ENCODE measurements at places on chromosomes 12 and 14.

GRCh38 chr12:25045869-25046268 lies 97.0 kb upstream of the BCAT1 start:
- no peak for DNase-seq

DNA sequence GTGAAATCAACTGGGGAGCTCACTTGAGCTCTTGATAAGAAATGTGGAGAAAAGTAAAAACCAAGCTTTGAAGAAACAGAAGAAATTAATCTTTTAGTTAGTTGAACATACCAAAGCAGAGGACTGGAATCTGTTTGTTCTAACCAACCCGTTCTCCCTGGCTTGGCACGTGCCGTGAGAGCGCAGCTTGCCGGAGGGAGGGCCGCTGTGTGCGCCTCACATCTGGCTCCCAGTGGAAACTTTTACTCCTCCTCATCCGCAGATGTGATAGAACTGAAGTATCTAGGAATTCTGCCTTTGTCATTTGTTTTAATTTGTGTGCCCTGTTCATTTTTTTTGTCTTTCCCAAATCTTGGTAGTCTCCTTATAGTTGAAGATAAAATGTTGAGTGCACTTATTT lies 64.9 kb downstream of the DDX51 start:
- DNase-seq = no peak

GRCh38 chr14:37587131-37587803 lies 7.8 kb downstream of the FOXA1 start:
- DNase-seq = no peak

GRCh38 chr14:86124328-86124727 lies 594.4 kb downstream of the FLRT2 start:
- DNase-seq = no peak

DNA sequence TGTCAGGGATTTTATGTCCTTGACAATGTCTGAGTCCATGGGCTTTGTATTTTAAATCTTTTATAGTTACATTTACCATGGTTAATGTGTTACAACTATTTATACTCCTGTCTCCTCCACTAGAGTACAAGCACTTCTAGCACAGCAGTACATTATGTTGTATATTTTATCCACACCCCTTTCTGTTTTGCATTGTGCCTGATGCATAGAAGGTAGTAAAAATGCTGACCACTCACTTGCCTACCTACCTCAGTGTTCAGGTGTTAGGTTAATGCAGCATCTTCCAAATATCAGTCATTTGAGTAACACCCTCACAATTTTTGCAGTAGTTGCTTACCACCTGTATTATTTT lies 31.1 kb upstream of the SLC38A2 start:
- no peak for DNase-seq

DNA sequence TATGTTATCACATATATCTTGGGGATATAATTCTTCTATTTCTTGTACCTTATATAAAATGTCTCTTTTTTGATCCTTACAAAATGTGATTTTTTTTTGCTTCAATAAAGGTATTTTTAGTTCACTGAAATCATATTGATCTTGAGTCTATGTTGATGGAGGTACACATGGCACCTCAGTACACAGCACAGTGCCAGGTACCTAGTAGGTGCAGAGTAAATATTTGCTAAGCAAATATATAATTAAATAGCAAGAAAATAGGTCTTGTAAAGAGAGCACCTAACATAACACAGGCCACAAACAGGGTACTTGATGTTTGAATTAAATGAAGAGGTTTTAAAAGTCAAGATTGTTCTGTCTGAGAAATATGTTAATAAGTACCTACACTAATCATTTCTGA lies 69.7 kb downstream of the CIT start:
- DNase-seq = no peak

- DNase-seq = no peak
These were observed 216.8 kb downstream of the PPFIA2 start for GRCh38 chr12:81542065-81543010.

- peak; percentile 70 for DNase-seq
These were observed 14.0 kb upstream of the HPD start for GRCh38 chr12:121872546-121873215.

DNA sequence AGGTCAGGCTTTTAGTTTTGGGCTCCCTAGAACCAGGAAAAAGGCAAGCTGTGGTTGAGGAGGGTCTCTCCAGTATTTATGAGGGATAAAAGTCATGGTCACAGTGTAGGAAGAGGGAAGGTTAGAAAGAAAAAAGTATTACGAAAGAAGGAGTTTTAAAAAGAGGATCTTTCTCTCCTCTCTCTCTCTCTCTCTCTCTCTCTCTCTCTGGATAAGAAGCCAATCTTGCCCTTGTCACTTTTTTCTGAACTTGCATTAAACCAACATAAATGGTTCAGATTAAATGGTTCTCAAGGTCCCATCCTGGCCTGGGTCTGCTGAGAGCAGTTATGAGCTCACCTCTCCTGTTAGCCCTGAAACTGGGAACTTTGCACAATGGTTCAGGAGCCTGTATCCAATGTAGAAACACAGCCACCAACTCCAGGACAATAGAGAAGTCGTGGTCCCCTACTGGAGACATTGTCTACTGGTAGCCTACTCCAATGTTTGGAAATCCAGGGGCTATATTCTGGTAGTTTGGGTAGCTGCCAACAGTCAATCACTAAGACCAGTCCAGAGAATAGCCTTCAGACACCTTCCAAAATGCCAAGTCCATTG lies 131.9 kb downstream of the DAD1 start:
- DNase-seq = no peak

- peak; percentile 76 for DNase-seq
These were observed 35.1 kb upstream of the ACTN1 start for GRCh38 chr14:69013943-69014782.

DNA sequence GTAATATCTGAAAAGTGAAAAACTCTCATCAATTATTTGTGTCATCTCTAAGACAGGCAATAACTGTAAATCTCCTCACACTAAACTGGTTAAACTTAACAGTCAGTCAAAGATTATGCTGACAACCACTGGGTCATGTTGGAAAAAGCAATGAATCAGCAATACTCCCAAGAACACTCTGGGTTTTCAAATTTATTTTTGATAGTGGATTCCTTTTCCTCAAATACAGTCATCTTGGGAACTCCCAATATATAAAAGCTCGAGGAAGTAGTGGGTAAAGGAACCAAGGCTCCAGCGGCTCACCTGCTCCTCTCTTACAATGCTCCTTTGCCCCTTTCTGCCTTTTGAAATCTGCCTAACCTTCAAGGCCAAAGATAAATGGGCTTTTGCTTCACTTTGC lies 70.0 kb downstream of the ARMH4 start:
- no peak for DNase-seq

GRCh38 chr12:92863251-92863650 lies 65.8 kb downstream of the EEA1 start:
- DNase-seq = no peak

- DNase-seq = no peak
These were observed 23.4 kb downstream of the DLK1 start for GRCh38 chr14:100749967-100750597.

Data from mucosa of gallbladder (tissue), 1 donor.